ENCODE measurements at places on chromosomes 3 and 15. TPM values are rescaled to one million over a fixed set of nuclear protein-coding genes. Genes with fewer than 3 reads are reported as not detected.

ROBO2 gene
- not detected for total RNA-seq

ESYT3 gene
- total RNA-seq = not detected

DUOX2 gene
- total RNA-seq = not detected

ZNF502 gene
- 3.4 TPM for total RNA-seq

All from cardiac ventricle fibroblast (primary cell).